Ascending aorta (tissue), 2 donors: ENCODE measurements at places on chromosomes 11 and 22.

DNA sequence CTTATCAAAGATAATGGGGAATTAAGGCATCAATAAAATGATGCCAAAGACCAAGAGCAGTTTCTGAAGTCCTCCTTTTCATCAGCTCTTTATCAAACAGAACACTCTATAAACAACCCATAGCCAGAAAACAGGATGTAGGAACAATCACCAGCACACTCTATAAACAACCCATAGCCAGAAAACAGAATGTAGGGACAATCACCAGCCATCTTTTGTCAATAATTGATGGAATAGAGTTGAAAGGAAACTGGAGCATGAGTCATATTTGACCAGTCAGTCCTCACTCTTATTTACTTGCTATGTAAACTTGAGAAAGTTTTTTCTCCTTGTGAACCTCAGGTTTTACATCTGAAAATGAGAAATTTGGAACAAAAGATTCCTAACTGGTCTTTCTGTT is 10.0 kb downstream of the MS4A2 start:
- no peaks in the 10 kb centered on the region for H3K36me3 ChIP-seq
- H3K4me3 ChIP-seq = no peak overlapping the region
- H3K27ac ChIP-seq = no peak overlapping the region

GRCh38 chr11:121869478-121869877 is 246.5 kb downstream of the BLID start:
- H3K36me3 ChIP-seq = no peaks in the 10 kb centered on the region
- no peaks in the 10 kb centered on the region for H3K4me1 ChIP-seq
- DNase-seq = no peak
- no peak overlapping the region for H3K27ac ChIP-seq
- H3K27me3 ChIP-seq = no peaks in the 10 kb centered on the region
- H3K4me3 ChIP-seq = no peak overlapping the region

GRCh38 chr11:76669901-76670484 is 554 bp downstream of the LRRC32 start:
- peaks cover 9% of the 10 kb centered on the region for H3K36me3 ChIP-seq
- peak overlapping the region; percentile 86 for H3K4me3 ChIP-seq
- peaks cover 18% of the 10 kb centered on the region for H3K4me1 ChIP-seq
- DNase-seq = peak; percentile 87
- H3K27ac ChIP-seq = peak overlapping the region; percentile 91
- no peaks in the 10 kb centered on the region for H3K27me3 ChIP-seq

- DNase-seq = no peak
- no peaks in the 10 kb centered on the region for H3K27me3 ChIP-seq
- H3K36me3 ChIP-seq = no peaks in the 10 kb centered on the region
Measured at GRCh38 chr22:42299586-42300258, 29.3 kb upstream of the TCF20 start.

GRCh38 chr22:19654338-19654987 is 59.8 kb upstream of the SEPTIN5 start:
- no peaks in the 10 kb centered on the region for H3K36me3 ChIP-seq
- no peak for DNase-seq
- no peaks in the 10 kb centered on the region for H3K4me1 ChIP-seq
- no peak overlapping the region for H3K27ac ChIP-seq

GRCh38 chr22:26939466-26939865 is 282.1 kb downstream of the MIAT start:
- no peak overlapping the region for H3K4me3 ChIP-seq
- no peak for DNase-seq
- H3K36me3 ChIP-seq = no peaks in the 10 kb centered on the region

DNA sequence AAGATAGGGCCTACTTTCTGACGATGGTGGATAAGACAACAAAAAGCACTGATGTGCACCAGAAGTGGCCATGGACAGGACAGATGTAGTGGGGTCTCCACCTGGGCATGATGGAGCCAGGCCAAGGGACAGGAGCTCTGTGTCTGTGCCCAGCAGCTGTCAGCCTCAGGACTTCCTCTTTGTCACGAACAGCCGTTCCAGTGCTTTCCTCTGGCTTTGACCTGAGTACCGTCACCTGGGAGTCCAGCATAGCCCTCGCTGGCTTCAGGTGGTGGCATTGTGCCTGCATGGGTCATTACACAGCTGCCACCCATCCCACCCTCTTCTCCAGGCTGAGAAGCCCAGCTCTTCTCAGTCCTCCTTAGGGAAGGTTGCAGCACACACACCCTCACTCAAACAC is 137.8 kb downstream of the GRIK4 start:
- no peak overlapping the region for H3K27ac ChIP-seq
- DNase-seq = no peak
- H3K36me3 ChIP-seq = no peaks in the 10 kb centered on the region
- no peaks in the 10 kb centered on the region for H3K4me1 ChIP-seq

GRCh38 chr11:64276653-64277431 is 7.6 kb downstream of the BAD start:
- H3K4me1 ChIP-seq = peaks cover 1% of the 10 kb centered on the region
- H3K36me3 ChIP-seq = peaks cover 39% of the 10 kb centered on the region
- no peak overlapping the region for H3K4me3 ChIP-seq
- no peaks in the 10 kb centered on the region for H3K27me3 ChIP-seq

- no peak overlapping the region for H3K27ac ChIP-seq
- no peak for DNase-seq
- peaks cover 12% of the 10 kb centered on the region for H3K36me3 ChIP-seq
- H3K4me1 ChIP-seq = peaks cover 3% of the 10 kb centered on the region
Measured at GRCh38 chr11:74633406-74634393, 41.3 kb downstream of the POLD3 start.

DNA sequence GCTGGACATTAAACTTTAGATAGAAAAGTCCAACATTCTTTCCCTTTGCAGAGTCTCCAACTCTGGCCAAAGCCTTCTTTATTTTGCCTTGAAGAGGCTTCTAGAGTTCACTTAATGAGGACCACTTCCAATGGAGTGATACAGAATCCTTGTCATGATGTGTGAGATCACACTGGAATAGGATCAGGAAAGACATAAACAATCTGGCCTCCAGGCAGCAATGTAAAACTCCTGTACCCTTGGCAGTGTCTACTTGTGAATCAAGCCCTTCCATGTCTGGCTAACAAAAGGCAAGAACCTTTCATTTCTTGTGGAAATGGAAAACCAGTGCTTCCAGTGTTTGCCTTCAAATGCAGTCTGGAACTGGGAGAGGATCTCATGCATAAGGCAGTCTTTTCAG is 56.5 kb upstream of the FIBIN start:
- no peaks in the 10 kb centered on the region for H3K27me3 ChIP-seq
- peaks cover 4% of the 10 kb centered on the region for H3K4me1 ChIP-seq

- peaks cover 13% of the 10 kb centered on the region for H3K4me1 ChIP-seq
- H3K27ac ChIP-seq = no peak overlapping the region
- H3K4me3 ChIP-seq = no peak overlapping the region
Measured at GRCh38 chr11:94550513-94550912, 6.8 kb downstream of the FUT4 start.

DNA sequence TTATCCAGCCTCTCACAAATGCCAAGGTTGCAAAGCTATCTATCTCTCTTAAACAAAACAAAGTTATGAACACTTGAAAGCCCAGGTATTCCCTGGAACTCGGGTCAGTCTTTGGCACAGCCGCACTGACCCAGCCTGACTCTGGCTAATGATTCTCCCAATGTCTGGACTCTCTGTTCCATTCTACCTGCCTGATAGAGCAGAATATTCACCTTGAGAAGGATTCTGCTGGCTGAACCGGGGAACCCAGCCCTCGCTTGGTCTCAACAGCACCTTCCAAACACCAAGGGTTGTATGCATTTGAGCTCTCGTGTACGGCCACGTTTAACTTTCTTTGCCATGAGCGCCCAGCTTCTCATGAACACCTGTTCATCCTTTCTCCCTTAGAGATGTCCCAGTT is 116.8 kb downstream of the ZBTB16 start:
- no peak for DNase-seq
- peaks cover 32% of the 10 kb centered on the region for H3K36me3 ChIP-seq
- H3K4me3 ChIP-seq = no peak overlapping the region
- H3K27ac ChIP-seq = peak overlapping the region; percentile 92
- no peaks in the 10 kb centered on the region for H3K27me3 ChIP-seq

- H3K27me3 ChIP-seq = no peaks in the 10 kb centered on the region
- H3K27ac ChIP-seq = no peak overlapping the region
- H3K4me3 ChIP-seq = no peak overlapping the region
- H3K36me3 ChIP-seq = no peaks in the 10 kb centered on the region
- DNase-seq = no peak
- no peaks in the 10 kb centered on the region for H3K4me1 ChIP-seq
Measured at GRCh38 chr11:35859301-35859700, 84.6 kb upstream of the LDLRAD3 start.

- H3K27ac ChIP-seq = peak overlapping the region; percentile 94
- peaks cover 39% of the 10 kb centered on the region for H3K4me1 ChIP-seq
- DNase-seq = no peak
- peak overlapping the region; percentile 31 for H3K4me3 ChIP-seq
- H3K36me3 ChIP-seq = no peaks in the 10 kb centered on the region
Measured at GRCh38 chr11:12694183-12694531, 19.9 kb downstream of the TEAD1 start.

DNA sequence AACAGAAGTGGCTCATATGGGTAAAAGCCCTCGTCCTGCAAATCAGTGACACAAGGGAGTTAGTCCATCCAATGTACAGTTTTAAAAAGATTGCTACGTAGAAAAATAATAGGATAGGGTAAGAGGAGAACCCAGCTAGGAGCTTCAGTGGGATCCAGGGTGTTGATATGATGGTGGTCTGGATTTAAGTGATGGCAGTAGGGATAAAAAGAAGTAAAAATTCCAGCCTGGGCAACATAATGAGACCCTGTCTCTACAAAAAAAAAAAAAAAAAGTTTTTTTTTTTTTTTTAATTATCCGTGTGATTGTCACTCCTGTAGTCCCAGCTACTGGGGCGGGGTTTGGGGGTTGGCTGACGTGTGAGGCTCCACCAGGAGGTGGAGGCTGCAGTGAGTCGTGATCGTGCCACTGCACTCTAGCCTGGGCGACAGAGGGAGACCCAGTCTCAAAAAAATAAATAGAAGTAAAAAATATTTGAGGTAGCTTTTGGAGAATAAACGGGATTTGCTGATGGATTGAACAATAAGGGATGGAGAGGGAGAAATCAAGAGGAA is 7.0 kb upstream of the L3MBTL2 start:
- H3K27me3 ChIP-seq = no peaks in the 10 kb centered on the region
- peaks cover 2% of the 10 kb centered on the region for H3K4me1 ChIP-seq
- peak overlapping the region; percentile 78 for H3K4me3 ChIP-seq
- DNase-seq = no peak
- no peaks in the 10 kb centered on the region for H3K36me3 ChIP-seq
- no peak overlapping the region for H3K27ac ChIP-seq

GRCh38 chr11:92894197-92894596 is 75.3 kb upstream of the MTNR1B start:
- H3K27me3 ChIP-seq = no peaks in the 10 kb centered on the region
- H3K36me3 ChIP-seq = no peaks in the 10 kb centered on the region
- DNase-seq = no peak
- no peaks in the 10 kb centered on the region for H3K4me1 ChIP-seq

- no peak overlapping the region for H3K27ac ChIP-seq
- peaks cover 32% of the 10 kb centered on the region for H3K36me3 ChIP-seq
- no peaks in the 10 kb centered on the region for H3K27me3 ChIP-seq
Measured at GRCh38 chr11:119284344-119285157, 32.4 kb downstream of the MCAM start.

DNA sequence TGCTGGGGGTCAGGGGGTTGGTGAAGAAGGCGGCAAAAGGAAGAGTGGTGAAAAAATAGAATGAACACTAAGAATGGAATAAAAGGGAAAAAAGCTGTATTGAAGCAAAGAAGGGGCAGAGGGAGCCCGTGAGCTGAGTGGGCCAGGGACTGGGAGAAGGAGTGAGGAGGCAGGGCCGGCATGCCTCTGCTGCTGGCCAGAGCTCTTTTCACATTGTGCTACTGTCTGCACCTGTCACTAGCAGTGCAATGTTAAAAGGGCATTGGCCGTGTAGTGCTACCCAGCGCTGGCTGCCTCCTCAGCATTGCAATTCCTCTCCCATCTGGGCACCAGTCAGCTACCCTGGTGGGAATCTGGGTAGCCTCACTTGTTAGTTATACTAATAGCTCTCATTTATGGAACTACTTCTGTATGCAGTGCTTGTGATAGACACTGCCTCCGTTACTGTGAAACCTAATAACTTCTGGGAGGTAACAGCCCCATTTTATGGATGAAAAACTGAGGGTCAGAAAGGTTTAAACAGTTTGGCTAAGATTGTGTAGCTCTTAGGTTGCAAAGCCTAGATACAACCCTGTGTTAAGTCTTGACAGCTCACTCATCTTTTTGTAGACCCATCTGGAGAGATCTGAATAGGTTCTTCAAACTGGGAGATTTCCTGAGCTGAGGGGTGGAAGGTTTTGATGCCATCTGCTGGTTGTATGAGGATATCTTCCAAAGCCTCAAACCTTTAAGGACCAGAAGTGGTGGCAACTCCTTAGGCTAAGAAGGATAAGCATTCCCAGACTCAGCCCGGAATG is 8.5 kb downstream of the YPEL4 start:
- DNase-seq = no peak
- no peaks in the 10 kb centered on the region for H3K27me3 ChIP-seq
- no peak overlapping the region for H3K4me3 ChIP-seq
- no peaks in the 10 kb centered on the region for H3K36me3 ChIP-seq
- H3K4me1 ChIP-seq = peaks cover 44% of the 10 kb centered on the region

GRCh38 chr11:129733981-129734380 is 81.7 kb upstream of the TMEM45B start:
- DNase-seq = no peak
- H3K27me3 ChIP-seq = no peaks in the 10 kb centered on the region
- H3K4me3 ChIP-seq = no peak overlapping the region
- H3K27ac ChIP-seq = no peak overlapping the region

- no peaks in the 10 kb centered on the region for H3K36me3 ChIP-seq
- H3K27me3 ChIP-seq = no peaks in the 10 kb centered on the region
- no peak overlapping the region for H3K27ac ChIP-seq
- no peak for DNase-seq
- H3K4me1 ChIP-seq = no peaks in the 10 kb centered on the region
Measured at GRCh38 chr11:33534575-33534974, 166.1 kb downstream of the C11orf91 start.

GRCh38 chr11:79294845-79295731 is 145.7 kb downstream of the TENM4 start:
- H3K36me3 ChIP-seq = no peaks in the 10 kb centered on the region
- no peaks in the 10 kb centered on the region for H3K27me3 ChIP-seq
- DNase-seq = no peak
- H3K4me1 ChIP-seq = no peaks in the 10 kb centered on the region
- no peak overlapping the region for H3K4me3 ChIP-seq
- no peak overlapping the region for H3K27ac ChIP-seq

GRCh38 chr11:62217191-62217748 is 8.8 kb downstream of the SCGB2A1 start:
- no peak for DNase-seq
- H3K4me1 ChIP-seq = no peaks in the 10 kb centered on the region
- H3K27ac ChIP-seq = no peak overlapping the region
- H3K36me3 ChIP-seq = no peaks in the 10 kb centered on the region
- H3K27me3 ChIP-seq = no peaks in the 10 kb centered on the region
